ENCODE measurements at places on chromosomes 6 and 20. TPM values are rescaled to one million over a fixed set of nuclear protein-coding genes. Genes with fewer than 3 reads are reported as not detected.

Gene CTCFL
- polyA plus RNA-seq: 2.7 TPM

DNA sequence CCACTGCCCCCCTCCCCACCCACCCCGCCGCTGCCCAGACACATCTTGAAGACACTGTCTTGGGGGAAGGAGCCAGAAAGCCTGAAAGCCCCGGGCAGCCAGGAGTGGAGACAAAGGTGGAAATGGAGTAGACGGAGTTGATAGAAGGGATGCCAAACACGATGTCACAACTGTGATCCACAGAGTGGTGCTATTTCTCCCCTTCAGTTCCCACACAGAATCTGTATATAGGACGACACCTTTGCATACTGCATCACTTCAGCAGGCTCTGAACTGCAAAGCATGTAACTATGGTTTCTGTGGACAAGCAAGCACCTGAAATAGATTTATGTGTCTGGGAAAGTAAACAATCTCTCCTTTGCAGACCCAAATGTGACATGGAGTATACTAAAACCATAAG, 56.4 kb upstream of the F13A1 start:
- no peak for DNase-seq

Gene COL19A1
- polyA plus RNA-seq: 5.7 TPM

DNA sequence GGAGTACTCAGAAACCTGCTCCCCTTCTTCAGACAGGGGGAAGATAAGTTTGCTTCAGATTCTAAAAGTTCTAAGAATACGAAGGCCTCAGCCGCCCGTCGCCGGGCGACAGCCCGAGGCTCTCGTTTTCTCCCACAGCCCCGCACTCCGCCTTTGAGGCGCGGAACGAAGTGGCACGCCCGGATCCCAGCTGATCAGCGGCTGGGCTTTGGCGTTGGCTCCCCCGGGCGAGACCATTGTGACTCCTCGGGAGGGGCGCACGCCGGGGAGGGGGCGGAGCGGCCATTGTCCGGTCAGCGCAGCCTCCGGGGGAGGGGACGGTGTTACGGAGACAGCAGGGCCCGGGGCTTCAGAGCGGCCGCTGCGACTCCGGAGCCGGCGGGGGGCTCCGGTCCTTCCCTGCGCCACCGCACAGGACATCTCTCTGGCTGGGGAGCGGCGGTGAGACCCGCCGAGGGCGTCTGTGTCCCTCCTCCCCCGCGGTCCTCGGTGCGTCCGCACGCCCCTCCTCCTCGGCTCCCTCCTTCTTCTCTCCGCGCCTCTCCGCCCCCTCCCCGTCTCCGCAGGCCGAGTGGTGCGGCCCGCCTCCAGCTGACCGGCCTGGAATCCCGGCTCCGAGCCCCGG, at the start of gene ZFAND3:
Gene ZFAND3, plus strand, starts transcription at position 551 of the 625 bp plus-strand sequence. CDS start 219 bp downstream, outside the sequence.
- peak; percentile 97 for DNase-seq

Gene RAMACL
- 0.18 TPM for polyA plus RNA-seq

GRCh38 chr6:37051138-37052026, 45.9 kb downstream of the FGD2 start:
- peak; percentile 78 for DNase-seq

DNA sequence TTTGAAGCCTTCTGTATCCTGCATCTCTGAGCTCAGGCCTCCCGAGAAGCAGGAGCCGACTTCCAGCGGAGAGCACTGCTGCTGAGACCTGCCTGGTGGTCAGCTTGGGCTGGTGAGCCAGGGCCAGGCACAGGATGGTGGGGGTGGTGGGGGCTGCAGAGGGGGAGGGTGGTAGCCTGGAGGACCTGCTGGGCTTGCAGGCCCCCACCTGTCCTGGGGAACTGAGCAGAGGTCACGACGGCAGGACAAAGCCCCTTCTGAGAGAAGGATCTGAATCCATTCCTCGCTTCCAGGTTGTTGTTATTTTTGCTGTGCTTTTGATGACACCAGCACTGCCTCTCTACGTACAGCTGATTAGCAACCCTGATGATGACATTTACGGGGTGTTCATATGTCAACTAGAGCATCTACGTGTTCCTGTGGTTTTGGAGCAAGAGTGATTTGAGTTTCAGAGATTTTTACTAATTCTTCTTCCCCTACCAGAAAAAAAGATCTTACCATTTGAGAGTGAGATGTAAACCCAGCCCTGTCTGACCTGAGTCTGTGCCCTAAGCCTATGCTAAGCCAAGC, 35.7 kb upstream of the CD93 start:
- DNase-seq: no peak

Gene NRM
- 34.1 TPM for polyA plus RNA-seq

DNA sequence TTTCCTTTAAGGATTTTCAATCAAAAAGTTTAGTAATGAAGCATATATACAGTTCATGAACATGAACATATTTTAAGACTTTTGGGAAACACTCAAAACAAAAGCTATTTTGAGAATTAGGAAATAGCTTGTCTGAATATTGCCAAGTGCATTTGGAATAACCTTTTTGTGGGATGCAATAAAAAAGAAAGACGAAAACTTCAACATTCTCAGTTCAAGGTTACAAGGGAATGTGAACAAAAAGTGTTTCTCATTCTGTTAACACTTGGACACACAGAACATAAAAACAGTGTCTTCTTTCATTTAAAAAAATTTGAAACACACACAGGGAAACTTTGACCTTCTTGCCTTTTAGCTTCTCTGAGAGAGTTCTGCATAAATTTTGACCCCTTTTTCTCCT, 72.7 kb upstream of the TCF21 start:
- no peak for DNase-seq

DNA sequence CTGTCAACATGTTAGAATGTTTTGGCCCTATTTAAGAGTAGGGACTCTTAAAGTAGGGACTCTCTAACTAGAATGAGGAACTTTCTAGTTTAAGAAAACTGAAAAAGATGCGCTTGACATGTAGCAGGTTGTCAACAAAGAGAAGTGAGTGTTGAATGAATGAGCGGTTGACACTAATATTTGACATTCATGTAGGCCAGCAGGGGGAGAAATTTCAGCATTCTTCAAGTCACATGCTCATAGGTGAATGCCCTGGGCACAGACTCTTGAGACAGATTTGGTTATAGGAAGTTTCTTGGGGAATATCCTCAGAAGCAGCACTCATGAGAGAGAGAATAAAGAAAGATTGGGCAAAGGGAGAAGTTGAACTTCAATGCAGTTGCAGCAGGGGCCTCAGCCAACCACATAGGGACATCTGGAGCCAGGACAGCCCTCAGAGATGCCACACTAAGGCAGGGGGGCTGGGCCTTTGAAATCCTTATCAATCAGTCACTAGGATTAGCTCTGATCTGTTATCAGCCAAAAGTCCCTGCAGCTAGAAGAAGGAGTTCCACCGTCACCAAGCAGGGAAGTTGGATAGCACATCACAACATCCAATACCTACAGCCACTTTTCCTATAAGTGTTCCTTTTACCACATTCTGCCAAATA, 145.1 kb upstream of the FKBP1C start:
- no peak for DNase-seq

DNA sequence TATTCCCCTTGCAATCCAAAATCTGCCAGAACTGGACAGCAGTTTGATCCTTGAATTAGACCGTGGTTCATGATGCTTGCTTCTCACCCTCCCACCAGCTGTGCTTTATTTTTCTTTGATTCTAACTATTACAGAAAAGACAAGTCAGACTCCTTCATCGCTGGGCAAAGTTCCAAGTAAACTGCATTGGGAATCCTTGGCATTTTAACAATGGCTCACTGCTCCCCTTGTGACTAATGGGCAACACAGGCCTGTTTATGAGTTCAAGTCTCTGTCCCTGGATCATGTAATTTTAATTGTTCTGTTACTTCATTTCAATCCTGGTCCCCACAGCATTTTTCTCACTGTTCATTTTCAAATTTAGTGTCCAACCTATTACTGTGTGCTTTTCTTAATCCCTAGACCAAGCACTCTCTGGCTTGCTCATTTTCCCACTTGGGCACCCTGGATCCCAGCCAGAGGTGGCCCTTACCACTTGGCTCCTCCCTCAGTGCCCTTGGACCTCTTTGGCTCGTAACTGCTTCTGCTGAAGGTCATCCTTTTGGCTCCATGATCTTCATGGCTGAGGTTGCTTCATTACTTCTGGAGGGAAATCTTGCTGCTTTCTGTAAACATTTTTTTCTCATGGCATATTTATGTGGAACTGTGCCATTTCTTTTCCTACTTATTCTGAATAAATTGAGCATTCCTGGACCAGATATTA, 32.8 kb downstream of the PSMB9 start:
- DNase-seq: no peak

- DNase-seq: no peak
Observed at GRCh38 chr6:16498237-16498636, 259.9 kb downstream of the GMPR start.

GRCh38 chr20:63149531-63150192, 66.3 kb downstream of the YTHDF1 start:
- no peak for DNase-seq

Gene LY6G6F
- 0.44 TPM for polyA plus RNA-seq

DNA sequence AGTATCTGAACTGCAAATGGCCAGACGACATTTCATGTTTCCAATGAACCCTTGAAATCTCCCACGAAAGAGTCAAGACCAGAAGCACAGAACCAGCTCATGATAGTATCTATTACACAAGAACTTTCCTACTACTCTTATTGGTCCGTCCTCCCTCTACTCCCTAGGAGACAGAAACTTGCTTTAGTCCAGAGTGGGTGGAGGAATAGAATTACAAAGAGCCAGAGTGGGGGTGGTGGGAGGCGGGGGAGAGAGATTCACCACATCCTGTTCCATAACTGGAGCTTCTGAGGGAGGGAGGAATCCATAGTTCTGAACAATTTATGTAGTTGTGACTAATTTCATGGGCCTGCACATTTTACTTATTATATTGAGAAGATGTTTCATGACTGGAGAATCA, 18.5 kb upstream of the WFDC10A start:
- peak; percentile 4 for DNase-seq

DNA sequence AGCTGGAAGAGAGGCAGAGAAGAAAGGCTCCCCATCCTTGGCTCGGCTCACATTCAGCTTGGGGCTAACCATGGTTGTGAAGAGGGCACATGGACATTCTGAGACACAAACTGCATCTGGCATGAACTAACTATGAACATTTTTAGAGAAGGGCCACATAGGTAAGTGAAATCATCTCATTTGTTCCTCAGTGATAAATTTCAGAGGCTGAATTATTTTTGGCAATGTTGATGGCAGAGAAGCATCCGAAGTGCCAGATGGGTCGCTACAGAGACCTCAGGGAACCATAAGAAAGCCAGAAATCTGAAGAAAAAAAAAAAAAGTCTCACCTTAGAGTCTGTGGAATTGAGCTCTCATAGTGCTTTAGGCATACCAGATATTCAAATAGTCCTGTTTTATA, 49.2 kb upstream of the FABP7 start:
- no peak for DNase-seq

Gene PI3
- not detected for polyA plus RNA-seq

Gene DST
- 206 TPM for polyA plus RNA-seq

- DNase-seq: no peak
Observed at GRCh38 chr20:47701612-47702011, 83.7 kb downstream of the SULF2 start.

Gene FOXS1
- polyA plus RNA-seq: 5.2 TPM

- DNase-seq: no peak
Observed at GRCh38 chr6:39342692-39343395, 20.3 kb upstream of the KCNK16 start.

Measured in renal cortex interstitium (tissue), 15 donors.